ENCODE measurements at places on chromosomes 2 and 18.

- DNase-seq: no peak
Measured at GRCh38 chr18:51053814-51054213, 23.8 kb downstream of the SMAD4 start.

- no peak for DNase-seq
Measured at GRCh38 chr2:119541476-119541875, 2.8 kb upstream of the CFAP221 start.

- DNase-seq: no peak
Measured at GRCh38 chr2:115083711-115084110, 641.3 kb downstream of the DPP10 start.

- DNase-seq: no peak
Measured at GRCh38 chr2:121151311-121152109, 133.5 kb downstream of the TFCP2L1 start.

GRCh38 chr2:239162976-239163687 lies 237.7 kb downstream of the HDAC4 start:
- DNase-seq: no peak

DNA sequence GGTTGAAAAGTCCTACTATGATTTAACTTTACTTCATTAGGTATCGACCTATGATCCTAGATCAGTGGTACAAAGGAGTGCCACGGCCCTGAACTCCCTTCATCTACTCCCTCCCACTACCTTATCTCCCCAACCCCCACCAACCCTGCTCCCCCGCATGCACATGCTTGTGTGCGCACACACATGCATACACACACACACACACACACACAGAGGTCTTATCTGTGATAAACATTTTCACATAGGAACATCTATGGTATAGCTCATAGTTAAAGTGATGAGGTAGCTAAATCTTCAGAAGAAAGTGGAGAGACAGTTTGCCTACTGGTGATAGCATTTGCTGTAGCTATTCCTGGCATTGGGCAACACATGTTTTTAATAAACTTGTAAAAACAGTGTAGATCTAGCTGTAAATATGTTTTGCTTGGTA lies 471.3 kb downstream of the ZEB2 start:
- DNase-seq: no peak

GRCh38 chr2:208584378-208584985 lies 177.9 kb downstream of the PTH2R start:
- no peak for DNase-seq

DNA sequence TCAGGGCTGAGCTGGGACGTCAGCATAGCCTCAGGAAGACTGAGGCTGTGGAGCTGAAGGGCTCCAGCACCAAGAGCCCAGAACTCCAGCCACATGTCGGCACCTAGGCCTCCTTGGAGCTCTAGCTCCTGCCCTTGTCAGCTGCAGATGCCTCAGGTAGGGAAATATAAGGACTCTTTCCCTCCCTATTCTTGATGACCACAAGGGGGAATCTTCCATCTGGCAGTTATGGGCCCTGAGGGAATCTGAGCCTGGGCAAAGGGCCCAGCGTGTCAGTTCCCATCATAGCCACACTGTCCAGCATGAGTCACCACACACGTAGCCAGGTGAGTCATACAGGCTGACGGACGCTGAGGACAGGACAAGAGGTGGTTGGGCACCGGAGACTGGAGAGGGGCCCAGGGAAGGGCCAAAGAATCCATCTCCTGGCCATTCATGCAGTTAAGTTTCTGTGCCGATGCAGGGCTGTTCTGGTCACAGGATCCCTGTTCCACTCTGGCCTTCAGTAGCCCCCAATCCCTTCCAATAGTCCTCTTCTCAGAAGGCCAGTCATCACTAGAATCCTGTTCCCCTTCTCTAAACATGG lies 1.8 kb downstream of the MPV17 start:
- no peak for DNase-seq

DNA sequence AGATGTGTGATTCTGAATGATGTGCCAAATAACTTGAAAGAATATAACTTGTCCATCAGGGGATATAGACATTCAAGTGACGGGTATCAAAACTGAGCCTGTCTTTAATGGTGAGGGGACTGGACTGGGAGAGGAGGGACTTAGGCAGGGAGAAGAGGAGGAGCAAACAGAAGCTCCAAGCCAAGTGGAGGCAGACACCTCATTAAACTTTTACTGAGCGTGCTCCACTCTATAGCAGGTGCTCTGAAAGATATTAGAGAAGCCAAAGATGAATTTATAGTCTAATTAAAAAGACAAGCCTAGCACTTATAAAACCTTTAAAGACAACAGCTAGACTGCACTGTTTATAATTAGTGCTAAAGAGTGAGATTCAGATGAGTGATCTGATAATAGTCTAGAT lies 47.7 kb upstream of the SMAD2 start:
- DNase-seq: no peak

GRCh38 chr2:214504599-214505376 lies 93.9 kb downstream of the VWC2L start:
- no peak for DNase-seq

GRCh38 chr2:28979041-28979440 lies 2.1 kb upstream of the TOGARAM2 start:
- no peak for DNase-seq

- DNase-seq: no peak
Measured at GRCh38 chr2:196482119-196483065, 157.1 kb upstream of the CCDC150 start.

GRCh38 chr2:209189893-209190292 lies 234.0 kb upstream of the MAP2 start:
- no peak for DNase-seq

DNA sequence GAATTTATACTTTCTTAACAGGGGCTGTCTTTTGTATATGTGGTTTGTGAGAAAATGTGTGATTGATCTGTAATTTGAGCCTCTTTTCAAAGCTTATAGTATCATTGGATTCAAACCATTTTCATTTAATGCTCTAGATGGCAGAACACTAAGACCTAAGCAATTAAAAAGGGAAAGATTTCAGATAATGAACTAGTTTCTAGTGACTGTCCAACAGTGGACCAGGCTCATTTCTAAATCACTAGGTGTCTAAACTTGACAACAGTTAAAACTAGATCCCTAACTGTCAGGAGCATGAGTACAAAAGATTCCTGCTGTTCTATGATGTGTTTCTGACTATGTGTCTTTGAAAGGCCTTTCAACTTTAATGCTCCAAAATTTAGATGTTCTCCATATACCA lies 54.6 kb downstream of the ANKRD44 start:
- DNase-seq: no peak

- DNase-seq: no peak
Measured at GRCh38 chr18:44258576-44258975, 422.1 kb upstream of the SETBP1 start.

DNA sequence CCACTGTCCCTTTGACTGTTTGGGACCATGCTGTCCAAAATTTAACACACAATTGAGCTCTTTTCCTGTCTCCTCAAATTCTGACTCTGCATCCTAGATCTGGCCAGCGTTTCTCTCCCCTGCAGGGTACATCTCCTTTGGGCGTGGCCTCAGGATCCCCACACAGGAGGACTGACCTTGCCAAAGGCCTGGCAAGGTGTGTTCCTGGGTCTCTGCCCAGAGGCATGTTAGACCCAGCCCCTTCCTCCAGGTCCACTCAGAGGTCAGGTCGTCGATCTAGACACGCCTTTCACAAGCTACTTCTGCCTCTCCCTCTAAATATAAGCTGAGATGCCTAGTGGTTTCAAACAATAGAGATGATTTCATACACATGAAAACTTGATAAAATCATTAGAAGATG lies 45.4 kb upstream of the SMIM21 start:
- no peak for DNase-seq

DNA sequence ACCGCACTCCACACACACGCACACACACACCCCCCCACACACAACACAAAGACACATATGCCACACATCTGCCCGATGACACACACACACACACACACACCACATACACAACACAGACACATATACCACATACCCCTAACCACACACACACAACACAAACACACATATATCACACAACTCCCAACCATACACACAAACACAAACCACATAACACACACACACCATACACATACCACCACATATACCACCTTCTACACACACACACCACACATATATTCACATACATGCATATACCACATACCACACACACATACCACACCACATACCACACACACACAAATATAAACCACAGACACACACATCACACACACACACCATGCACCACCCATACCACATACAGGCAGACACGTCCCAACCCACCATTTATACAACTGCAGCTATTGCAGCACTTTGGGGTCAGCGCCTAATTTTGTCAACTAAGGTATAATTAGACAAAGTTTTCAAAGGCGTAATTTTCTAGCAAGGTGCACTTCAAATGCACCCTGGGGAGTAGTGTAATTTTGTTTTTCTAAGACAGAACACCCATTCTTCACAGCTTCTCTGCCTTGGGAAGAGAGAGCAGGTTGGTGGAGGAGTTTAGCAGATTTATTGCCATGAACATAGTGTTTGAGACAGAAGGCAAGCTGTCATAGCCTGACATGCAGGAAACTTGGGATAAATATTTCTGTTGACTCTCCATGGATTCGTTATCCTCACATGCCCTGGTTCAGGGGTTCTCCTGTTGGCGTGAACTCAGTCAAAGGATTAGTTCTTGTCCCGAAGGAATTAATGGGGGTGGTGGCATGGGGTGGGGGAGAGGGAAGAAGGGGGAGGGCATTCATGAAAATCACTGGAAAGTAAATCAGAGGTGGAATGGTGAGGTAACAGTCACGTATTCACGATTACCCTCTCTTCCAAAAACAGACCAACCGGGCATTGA lies 416.1 kb downstream of the LPIN1 start:
- no peak for DNase-seq

DNA sequence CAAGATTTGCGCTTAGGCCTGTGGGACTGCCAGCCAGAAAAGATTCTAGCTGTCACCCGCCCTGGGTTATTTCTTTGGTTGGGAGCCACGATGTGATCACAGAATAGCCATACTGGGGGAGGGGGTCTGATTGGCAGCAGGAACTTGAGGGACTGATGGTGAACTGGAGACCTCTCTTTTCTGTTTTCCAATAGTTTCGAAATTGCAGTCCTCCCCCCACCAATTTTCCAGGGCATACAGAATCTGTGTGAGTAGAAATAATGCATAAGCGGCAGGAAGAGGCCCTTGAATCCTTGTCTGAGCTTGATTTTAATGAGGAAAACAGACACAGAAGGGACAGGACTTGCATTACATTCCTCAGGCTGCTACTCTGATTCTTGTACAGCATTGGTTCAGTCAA lies 2.2 kb upstream of the POLR2D start:
- no peak for DNase-seq

DNA sequence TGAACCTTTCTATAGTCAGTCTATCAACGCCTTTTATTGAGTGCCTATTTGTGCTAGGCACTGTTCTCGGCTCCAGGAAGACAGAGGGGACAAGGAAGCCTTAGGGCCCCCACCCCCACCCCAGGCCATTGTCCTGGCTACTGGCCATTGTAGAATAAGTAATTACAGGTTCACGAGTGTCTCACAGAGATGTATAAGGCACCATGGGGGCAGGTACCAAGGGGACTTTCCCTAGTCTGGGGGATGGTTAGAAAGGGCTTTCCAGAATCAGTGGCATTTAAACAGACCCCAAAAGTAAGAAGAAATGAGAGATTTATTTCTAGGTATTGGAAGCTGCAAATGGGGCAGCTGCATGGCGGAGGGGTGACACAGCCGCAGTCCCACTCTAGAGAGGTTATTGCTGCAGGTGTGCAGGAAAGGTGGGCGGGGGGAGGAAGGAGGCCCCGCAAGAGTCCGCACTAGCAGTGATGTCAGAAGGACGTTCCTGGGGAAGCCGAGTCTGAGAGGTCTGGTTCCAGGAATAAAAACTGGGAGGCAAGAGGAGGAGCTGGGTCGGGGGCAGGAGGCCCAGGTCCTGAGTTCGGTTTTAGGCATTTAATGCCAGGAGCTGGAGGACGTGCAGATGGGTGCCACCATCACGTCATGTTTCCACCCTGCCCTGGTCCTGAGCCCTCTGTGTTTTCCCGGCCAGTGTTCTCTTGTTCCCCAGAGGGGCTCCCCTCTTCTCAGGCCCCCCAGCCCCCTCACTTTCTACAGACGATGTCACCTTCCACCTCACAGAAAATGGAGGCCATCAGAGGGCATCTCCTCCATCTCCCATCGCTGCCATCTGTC lies 30.5 kb downstream of the FOSL2 start:
- DNase-seq: no peak

GRCh38 chr2:54122171-54122935 lies 6.9 kb downstream of the ACYP2 start:
- no peak for DNase-seq

DNA sequence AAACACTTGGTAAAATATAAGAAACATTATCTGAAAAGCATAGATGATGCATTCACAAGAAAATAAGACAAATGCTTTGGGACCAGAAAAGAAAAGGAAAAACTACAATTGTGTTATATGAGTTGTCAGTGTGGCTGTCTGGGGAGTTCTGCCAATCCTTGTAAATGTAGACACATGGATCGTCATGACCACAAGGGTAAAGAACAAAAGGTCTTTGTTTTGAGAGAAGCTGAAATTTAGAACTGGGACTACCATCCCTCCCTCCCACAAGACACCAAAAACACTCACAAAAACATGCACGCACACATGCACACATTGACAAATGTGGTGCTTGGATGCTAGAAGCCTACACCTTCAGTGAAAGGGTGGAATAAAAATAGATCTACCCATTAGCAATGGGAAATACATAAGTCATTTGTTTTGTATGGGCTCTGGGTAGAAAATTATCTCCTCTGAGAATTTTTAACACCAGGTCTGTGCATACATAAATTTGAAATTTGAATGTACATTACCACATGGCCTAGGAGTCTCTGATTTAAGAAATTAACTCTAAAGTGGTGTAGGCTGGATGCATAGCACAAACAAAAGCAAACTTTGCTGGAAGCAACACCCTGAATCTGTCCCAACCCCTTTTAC lies 266.2 kb upstream of the SLC39A10 start:
- no peak for DNase-seq

- no peak for DNase-seq
Measured at GRCh38 chr2:1881998-1882397, 137.7 kb upstream of the PXDN start.

- DNase-seq: no peak
Measured at GRCh38 chr2:29260142-29260772, 145.0 kb downstream of the CLIP4 start.

- no peak for DNase-seq
Measured at GRCh38 chr2:86274918-86275275, 62.5 kb downstream of the REEP1 start.

DNA sequence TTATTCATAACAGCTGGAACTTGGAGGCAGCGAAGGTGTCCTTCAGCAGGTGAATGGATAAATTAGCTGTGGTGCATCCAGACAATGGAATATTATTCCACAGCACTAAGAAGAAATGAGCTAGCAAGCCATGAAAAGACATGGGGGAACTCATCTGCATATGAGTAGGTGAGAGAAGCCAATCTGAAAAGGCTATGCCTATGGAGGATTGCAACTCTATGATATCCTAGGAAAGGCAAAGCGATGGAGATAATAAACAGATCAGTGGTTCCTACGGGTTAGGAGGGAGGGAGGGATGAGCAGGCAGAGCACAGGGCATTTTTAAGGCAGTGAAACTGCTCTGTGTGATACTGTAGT lies 66.2 kb downstream of the ODC1 start:
- no peak for DNase-seq

DNA sequence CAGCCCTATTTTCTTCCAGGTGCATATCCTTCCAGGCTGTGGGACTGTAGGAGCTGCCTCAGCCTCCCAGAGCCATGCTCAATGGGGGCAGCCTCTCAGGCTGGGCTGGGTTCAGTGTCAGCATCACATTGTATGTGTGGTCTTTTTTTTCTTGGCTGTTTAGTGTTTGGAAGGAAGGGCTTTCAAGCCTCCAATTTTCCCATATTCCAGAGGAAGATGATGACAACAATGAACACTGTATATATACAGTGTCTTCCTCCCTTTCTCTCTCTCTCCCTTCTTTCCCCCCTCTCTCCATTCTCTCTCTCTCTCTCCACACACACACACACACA lies 326.4 kb downstream of the DYSF start:
- no peak for DNase-seq
